RWPE1 (cell line): ENCODE measurements at places on chromosomes 1 and 21.

DNA sequence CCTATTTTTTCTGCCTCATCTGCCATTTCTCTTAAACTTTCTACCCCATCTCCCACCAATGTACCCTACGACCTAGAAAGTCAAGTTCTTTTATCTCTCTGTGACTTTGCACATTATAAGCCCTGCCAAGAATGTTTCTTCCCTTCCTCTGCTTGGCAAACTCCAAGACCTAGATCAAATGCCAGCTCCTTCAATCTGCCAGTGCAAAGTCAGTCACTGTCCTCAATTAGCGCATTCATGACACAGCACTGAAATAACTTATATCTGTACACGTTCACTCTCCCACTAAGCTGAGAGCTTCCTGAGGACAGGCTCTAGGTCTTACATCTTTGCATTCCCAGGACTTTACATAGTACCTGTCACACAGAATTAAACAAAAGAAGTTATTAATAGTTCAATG, 21.4 kb upstream of the LSM10 start:
- DNase-seq = no peak

DNA sequence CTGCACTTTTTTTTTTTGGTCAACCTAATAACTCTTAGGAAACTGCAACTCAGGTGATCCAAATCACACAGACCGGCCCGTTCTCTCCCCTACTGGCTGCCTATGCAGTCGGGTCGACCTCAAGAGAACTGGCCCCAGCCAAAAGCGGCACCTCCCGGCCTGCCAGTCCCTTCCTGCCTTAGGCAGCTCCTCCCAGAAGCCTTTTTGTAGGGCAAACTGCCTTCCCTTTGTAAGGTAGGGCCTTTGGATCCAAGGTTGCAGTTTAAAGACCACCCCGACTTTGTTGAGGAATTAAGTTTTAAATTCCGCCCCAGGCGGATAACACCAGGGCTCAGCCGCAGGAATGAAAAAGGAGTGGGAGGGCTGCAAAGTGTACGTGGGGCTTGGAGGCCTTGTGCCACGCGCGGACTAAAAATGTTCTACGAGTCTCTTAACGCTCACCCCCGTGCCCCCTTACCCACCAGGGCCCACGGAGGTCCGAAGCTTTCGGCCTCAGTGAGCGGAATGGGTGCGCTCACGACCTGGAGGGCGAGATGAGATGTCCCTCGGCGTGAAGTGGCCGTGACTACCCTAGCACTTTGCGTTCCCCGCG, 642 bp upstream of the ST3GAL3 start:
- DNase-seq = no peak

DNA sequence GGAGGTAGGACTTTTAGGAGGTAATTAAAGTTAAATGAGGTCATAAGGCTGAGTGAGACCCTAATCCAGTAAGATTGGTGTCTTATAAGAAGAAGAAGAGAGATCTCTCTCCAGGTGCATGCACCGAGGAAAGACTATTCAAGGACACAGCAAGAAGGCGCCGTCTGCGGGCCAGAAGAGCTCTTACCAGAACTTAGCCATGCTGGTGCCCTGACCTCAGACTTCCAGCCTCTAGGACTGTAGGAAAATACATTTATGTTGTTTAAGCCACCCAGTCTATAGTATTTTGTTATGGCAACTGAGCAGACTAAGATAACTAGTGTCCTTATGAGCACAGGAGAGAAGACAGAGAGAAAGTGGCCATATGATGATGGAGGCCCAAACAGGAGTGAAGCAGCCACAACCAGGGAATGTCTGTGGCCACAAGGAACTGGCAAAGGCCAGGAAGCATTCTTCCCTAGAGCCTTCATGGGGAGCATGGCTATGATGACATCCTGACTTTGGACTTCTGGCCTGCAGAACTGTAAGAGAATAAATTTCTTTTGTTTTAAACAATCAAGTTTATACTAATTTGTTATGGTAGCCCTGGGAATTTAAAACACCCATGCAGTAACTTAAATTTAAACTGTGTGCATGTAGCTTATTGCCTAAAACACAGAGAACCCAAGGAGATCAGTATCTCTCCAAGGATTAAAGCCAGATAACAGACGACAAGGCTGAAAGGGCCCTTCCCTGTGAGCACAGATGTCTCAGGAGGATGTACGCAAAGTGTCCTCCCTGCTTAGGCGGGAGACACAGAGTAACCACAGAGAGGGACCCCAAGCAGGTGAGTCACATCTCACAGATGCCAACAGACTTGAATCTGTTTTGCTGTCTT, 9.9 kb upstream of the CD58 start:
- no peak for DNase-seq

DNA sequence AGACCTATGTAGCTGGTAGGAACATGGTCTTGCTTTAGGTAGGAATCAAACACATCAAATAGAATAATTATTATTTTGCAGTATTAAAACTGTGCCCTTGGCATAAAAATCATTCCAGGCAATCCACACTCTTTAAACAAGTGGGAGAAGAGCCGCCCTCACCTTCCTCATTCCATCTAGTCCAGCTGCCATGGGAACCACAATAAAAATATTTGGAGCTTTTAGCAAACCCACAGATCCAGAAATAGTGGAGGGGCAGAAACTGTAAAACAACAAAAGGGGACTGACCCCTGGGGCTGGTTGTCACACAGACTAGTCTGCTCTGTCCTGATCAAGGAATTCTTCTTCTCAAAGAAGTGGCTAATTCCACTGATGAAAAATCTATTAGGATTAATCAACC, 61.6 kb downstream of the PTPRC start:
- DNase-seq = no peak

DNA sequence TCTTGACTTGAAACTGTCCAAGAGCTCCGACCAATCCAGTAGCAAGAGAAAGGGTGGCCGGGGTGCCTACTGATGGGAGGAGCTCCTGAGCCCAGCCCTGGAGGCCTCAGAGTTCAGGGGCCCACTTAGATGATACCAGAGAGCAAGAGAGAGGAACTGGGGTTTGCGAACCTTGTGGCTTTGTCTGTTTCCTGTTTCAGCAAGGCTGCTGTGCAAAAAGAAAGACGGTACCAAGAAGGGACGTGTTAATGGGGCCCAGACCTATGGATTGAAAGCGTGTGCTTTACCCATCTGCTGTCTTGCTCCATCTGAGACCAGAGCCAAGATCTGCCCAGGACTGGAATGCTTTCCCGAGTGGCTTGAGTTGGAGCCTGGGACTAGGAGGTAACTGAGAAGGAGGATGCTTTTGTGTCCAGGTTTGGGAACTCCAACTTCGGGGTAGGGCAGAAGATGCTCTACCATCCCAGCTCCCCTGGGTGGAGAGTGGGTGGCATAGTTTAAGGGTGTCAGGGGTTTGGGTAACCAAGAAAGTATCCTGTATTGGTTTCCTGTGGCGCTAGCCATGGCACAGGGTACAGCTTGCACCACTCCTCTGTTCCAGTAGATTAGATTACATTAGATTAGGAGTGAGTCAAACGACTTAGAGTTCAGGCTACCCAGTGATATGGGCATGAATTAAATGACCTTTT, at the start of gene TRAF3IP3:
TRAF3IP3 (plus strand) TSS at position 128 of the 689 bp plus-strand sequence. CDS start 3,987 bp downstream, outside the sequence.
- no peak for DNase-seq

- no peak for DNase-seq
Observed at GRCh38 chr1:245466261-245466660, 311.5 kb downstream of the KIF26B start.

GRCh38 chr1:173222149-173223030, 15.3 kb upstream of the TNFSF4 start:
- DNase-seq = no peak

DNA sequence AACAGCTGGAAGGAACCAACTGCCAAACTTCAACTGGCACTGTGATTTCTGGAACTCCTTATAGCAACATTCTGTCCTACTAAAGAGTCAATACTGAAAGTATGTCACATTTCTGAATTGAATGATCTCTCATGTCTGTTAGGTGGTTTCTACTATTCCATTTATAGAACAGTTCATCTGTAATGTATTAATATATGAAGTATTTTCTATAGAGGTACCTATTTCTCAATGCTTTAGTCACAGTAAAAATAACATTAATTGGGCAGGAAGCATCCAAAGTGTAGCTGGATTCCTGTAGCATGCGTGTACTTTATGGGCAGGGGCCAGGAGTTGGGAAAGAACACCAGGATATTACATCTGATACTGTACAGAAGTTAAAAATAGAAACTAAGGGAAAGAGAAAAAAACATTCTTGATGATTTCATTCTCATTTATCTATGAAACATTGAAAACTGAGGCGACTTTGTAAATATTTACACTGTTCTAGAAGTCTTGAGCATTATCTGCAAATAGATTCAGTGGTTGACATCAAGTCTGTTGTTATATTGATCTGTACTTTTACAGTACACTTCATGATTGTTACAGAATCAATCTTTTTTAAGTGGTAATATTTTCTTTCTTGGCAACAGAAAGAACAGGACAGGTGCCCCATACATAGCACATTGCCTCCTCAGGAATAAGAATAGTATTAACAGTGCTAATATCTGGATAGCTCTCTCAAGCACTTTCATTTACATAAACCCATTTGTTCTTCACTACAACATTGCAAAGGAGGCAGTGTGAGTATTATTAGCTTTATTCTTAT, 6.2 kb upstream of the ZNF281 start:
- DNase-seq = peak; percentile 92
